ENCODE measurements at places on chromosomes 16 and 17. TPM values are rescaled to one million over a fixed set of nuclear protein-coding genes. Genes with fewer than 3 reads are reported as not detected.

The NAGS gene
- 8.5 TPM for polyA plus RNA-seq

The ABCC6 gene
- 12.6 TPM for polyA plus RNA-seq

The KCNG4 gene
- not detected for polyA plus RNA-seq

The ACAP1 gene
- polyA plus RNA-seq = 25.9 TPM

The NF1 gene
- 20.2 TPM for polyA plus RNA-seq

The KRT33B gene
- polyA plus RNA-seq = not detected

The PRKCA gene
- 3.1 TPM for polyA plus RNA-seq

The HAP1 gene
- 0.80 TPM for polyA plus RNA-seq

The KRT32 gene
- not detected for polyA plus RNA-seq

The SDR42E2 gene
- not detected for polyA plus RNA-seq

The UNC13D gene
- 24.6 TPM for polyA plus RNA-seq

The ACSF3 gene
- polyA plus RNA-seq = 27.4 TPM

The ABAT gene
- polyA plus RNA-seq = 54.4 TPM

The PYDC1 gene
- polyA plus RNA-seq = 0.30 TPM

The TCAP gene
- polyA plus RNA-seq = 105 TPM

The CCL4 gene
- polyA plus RNA-seq = not detected

The ANKRD40 gene
- polyA plus RNA-seq = 12.3 TPM

The HNF1B gene
- not detected for polyA plus RNA-seq

The STX1B gene
- polyA plus RNA-seq = 8.0 TPM

The SLFN14 gene
- 0.12 TPM for polyA plus RNA-seq

The KRTAP9-4 gene
- polyA plus RNA-seq = not detected

The KRTAP4-4 gene
- not detected for polyA plus RNA-seq

The SLC12A3 gene
- not detected for polyA plus RNA-seq

The FBXO39 gene
- not detected for polyA plus RNA-seq

The DCXR gene
- polyA plus RNA-seq = 228 TPM

The TSNAXIP1 gene
- polyA plus RNA-seq = 3.0 TPM

The CRHR1 gene
- not detected for polyA plus RNA-seq

The SOST gene
- 4.1 TPM for polyA plus RNA-seq

The USH1G gene
- polyA plus RNA-seq = 1.9 TPM

Measured in cardiac muscle cell (in vitro differentiated cells and primary cell).